ENCODE measurements at places on chromosomes 3 and 15.

GRCh38 chr3:105274536-105274935 lies 92.2 kb upstream of the ALCAM start:
- H3K27me3 ChIP-seq: no peaks in the 10 kb centered on the region
- H3K4me3 ChIP-seq: no peak overlapping the region
- H3K36me3 ChIP-seq: no peaks in the 10 kb centered on the region
- no peaks in the 10 kb centered on the region for H3K4me1 ChIP-seq
- no peak overlapping the region for H3K27ac ChIP-seq
- DNase-seq: no peak

GRCh38 chr15:93466380-93466779 lies 377.4 kb upstream of the RGMA start:
- DNase-seq: no peak
- H3K4me3 ChIP-seq: no peak overlapping the region
- no peaks in the 10 kb centered on the region for H3K36me3 ChIP-seq
- no peaks in the 10 kb centered on the region for H3K27me3 ChIP-seq

GRCh38 chr15:85312929-85313331 lies 67.5 kb upstream of the AKAP13 start:
- peak; percentile 42 for DNase-seq
- no peak overlapping the region for H3K4me3 ChIP-seq
- no peaks in the 10 kb centered on the region for H3K36me3 ChIP-seq
- H3K27me3 ChIP-seq: no peaks in the 10 kb centered on the region
- H3K4me1 ChIP-seq: no peaks in the 10 kb centered on the region
- no peak overlapping the region for H3K27ac ChIP-seq

DNA sequence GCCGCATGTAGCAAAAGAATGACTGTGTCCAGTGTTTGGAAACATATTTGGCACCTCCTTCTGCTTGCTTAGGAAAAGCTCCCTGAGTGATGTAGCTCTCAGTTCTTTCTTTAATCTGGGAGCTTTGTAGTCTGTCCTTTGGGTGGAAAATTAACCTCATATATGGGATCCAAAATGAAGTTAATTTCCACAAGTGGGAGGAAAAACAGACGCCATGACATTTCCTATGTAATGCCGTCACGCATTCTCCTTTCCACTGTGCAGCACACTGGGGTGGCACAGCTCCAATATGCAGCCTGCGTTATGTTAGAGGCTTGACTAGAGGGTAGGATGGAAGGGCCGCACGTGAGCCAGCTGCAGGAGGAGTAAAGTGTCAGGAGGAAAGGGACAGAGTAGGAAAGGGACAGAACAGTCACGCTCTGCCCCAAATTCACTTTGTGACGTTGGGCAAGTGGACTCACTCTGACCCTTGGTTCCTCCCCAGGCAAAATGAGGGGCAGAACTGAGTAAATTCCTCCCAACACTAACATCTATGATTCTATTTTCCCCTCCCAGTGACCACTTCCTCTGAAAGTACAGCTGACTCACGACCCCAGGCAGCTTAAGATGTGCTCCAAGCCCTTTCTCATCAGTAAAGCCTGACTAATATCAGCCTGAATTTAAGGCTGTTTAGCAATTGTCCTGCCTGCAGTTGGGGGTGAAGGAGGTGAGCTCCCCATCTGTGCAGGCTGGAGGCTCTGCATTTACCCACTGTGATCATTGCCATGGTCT lies 176.5 kb upstream of the PFN2 start:
- H3K4me1 ChIP-seq: no peaks in the 10 kb centered on the region
- no peaks in the 10 kb centered on the region for H3K27me3 ChIP-seq
- H3K27ac ChIP-seq: no peak overlapping the region

DNA sequence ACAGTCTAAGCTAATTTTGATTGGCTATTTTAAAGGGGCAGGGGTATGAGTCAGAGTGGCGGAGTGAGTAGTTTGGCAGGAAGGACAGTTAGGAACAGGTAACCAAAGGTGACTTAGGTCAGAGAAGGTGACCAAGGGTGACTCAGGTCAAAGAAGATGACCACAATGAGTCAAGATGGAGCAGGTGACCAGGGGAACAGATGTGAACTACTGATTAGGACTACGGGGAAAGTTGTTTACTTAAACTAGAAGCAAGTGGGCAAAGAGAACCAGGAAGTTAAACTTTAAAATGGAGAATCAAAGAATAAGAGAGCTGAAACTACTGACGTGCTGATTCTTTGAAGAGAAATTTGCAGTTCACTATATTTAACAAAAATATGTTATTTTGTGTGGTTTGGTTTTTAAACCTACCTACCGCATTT lies 14.1 kb upstream of the CA12 start:
- DNase-seq: no peak
- H3K4me1 ChIP-seq: no peaks in the 10 kb centered on the region
- no peak overlapping the region for H3K4me3 ChIP-seq
- no peaks in the 10 kb centered on the region for H3K27me3 ChIP-seq
- H3K36me3 ChIP-seq: no peaks in the 10 kb centered on the region

- no peak for DNase-seq
- H3K4me1 ChIP-seq: no peaks in the 10 kb centered on the region
These were observed 52.8 kb upstream of the TBC1D5 start for GRCh38 chr3:17795280-17795679.

GRCh38 chr15:32663671-32664070 lies 22.2 kb downstream of the SCG5 start:
- H3K36me3 ChIP-seq: no peaks in the 10 kb centered on the region
- no peak for DNase-seq
- H3K27me3 ChIP-seq: no peaks in the 10 kb centered on the region
- no peaks in the 10 kb centered on the region for H3K4me1 ChIP-seq
- H3K4me3 ChIP-seq: no peak overlapping the region

DNA sequence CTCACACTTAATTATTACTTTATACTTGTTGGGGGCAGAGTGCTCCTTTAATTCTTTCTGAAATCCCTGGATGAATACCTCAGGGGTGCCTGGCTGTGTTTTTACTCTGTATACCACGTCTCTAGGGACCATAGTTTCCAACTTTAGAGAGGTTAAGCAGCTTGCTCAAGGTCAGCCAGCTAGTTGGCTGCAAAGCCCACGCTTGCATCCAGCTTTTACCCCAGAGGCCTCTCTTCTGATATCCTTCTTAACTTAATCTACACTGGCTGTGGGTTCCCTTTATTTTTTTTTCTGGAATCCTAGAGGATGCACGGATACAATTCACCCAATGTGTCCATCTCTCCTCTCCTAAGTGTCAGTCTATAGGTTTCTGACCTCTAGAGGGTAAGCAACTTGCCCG lies 1.4 kb downstream of the PDZRN3 start:
- H3K27ac ChIP-seq: no peak overlapping the region
- H3K36me3 ChIP-seq: no peaks in the 10 kb centered on the region
- no peak for DNase-seq

DNA sequence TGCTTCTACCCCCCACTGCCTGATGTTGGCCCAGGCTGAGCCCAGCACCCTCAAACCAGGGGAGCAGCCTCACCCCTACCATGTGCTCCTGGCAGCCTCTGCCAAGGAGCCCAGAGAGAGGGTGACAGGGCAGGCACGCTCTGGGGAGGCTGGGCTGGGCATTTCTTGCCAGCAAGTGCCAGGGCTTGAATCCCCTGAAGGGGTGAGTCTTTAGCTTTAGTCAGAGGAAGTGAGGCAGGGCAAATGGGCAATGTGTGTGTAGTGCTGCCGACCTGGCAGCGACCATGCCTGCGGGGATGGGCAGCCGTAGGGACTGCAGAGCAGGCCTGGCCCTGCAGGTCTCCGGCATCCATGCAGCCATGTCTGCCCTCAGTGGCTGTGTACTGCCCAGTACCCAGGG lies 18.1 kb downstream of the DUSP7 start:
- no peak overlapping the region for H3K27ac ChIP-seq
- H3K36me3 ChIP-seq: no peaks in the 10 kb centered on the region
- no peak overlapping the region for H3K4me3 ChIP-seq
- H3K4me1 ChIP-seq: no peaks in the 10 kb centered on the region

- peaks cover 89% of the 10 kb centered on the region for H3K36me3 ChIP-seq
- no peaks in the 10 kb centered on the region for H3K4me1 ChIP-seq
- H3K4me3 ChIP-seq: no peak overlapping the region
- no peak overlapping the region for H3K27ac ChIP-seq
These were observed 53.0 kb downstream of the ECT2 start for GRCh38 chr3:172803489-172803888.

GRCh38 chr15:68389936-68390817 lies 41.8 kb downstream of the ITGA11 start:
- H3K4me3 ChIP-seq: no peak overlapping the region
- H3K36me3 ChIP-seq: no peaks in the 10 kb centered on the region
- no peaks in the 10 kb centered on the region for H3K27me3 ChIP-seq
- peak; percentile 60 for DNase-seq

DNA sequence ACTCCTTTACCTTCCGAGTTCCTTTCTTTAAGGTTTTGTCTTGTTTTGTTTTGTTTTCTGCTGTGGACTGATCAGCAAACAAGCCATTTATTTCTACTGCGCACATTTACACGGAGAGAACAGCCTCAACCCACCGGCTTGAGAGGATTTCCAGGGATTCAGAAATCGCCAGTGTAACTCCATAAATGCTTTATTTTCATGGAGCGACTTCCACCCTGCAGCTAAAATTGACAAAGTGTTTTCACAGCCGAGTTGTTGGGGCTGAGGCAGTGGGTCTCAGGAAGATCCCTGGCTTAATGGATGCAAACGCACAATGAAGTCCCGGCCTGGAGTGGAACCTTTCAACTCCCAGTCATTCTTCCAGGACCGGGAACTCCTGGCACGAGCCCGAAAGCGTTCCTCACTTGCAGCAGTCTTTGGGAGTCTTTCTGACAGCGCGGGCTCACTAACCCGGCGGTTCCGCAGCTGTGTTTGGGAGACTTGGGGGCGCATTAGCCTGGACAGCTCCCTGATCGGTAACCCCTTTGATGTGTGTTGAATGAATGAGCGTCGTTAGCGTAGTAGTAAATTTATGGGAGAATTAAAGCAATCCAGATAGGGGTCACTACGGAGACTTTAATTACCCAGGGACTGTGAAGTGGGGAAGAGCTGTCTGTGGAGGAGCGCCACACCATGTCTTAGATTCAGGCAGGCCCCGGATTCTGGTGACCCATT lies 785 bp upstream of the MYRIP start:
- H3K4me3 ChIP-seq: no peak overlapping the region
- peak; percentile 3 for DNase-seq
- no peak overlapping the region for H3K27ac ChIP-seq
- H3K27me3 ChIP-seq: peaks cover 45% of the 10 kb centered on the region
- no peaks in the 10 kb centered on the region for H3K36me3 ChIP-seq

DNA sequence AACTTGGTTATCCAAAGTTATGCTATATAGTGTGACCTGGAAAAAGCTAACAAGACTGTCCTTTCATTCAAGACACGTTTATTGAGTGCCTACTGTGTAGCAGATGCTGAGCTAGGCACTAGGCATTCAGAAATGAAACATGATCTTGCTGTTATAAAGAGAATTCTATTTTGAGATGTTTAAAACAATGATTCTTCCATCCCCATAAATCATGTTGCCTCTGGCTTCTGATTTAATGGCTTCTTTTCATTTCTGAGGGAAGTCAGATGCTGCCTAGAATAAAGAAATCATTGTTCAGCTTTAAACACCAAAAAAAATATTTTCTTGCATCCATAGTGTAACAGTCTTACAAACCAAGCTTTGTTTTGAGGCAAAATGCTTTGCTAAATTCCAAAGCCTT lies 620.9 kb upstream of the UBE2E2 start:
- H3K27me3 ChIP-seq: no peaks in the 10 kb centered on the region
- no peak overlapping the region for H3K4me3 ChIP-seq

- no peaks in the 10 kb centered on the region for H3K4me1 ChIP-seq
- DNase-seq: no peak
- H3K27ac ChIP-seq: no peak overlapping the region
- H3K27me3 ChIP-seq: no peaks in the 10 kb centered on the region
- H3K36me3 ChIP-seq: no peaks in the 10 kb centered on the region
These were observed 77.0 kb upstream of the IL12A start for GRCh38 chr3:159911664-159912037.

- peak; percentile 8 for DNase-seq
- peaks cover 72% of the 10 kb centered on the region for H3K4me1 ChIP-seq
- no peaks in the 10 kb centered on the region for H3K27me3 ChIP-seq
These were observed 13.7 kb downstream of the NR2F2 start for GRCh38 chr15:96344060-96344705.

DNA sequence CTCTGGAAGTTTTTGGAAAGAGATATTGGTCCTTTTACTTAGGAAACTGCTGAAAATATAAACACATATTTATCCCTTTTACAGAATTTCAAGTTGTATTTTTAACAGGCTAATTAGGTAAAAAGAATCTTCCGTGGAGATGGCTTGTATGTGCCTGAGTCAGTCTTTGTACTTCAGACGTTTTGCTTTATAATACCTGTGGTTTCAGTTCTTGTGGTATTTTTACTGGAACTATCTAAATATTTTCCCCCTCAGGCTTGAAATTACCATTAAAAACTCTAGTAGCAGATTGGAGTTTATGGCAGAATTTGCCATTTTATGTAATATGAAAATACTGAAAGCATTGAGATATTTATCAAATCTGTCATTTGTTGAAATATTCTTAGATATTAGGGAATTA lies 151.6 kb upstream of the CGNL1 start:
- H3K36me3 ChIP-seq: no peaks in the 10 kb centered on the region
- peak overlapping the region; percentile 13 for H3K4me3 ChIP-seq
- no peak for DNase-seq
- H3K27me3 ChIP-seq: no peaks in the 10 kb centered on the region
- peak overlapping the region; percentile 43 for H3K27ac ChIP-seq
- peaks cover 63% of the 10 kb centered on the region for H3K4me1 ChIP-seq

DNA sequence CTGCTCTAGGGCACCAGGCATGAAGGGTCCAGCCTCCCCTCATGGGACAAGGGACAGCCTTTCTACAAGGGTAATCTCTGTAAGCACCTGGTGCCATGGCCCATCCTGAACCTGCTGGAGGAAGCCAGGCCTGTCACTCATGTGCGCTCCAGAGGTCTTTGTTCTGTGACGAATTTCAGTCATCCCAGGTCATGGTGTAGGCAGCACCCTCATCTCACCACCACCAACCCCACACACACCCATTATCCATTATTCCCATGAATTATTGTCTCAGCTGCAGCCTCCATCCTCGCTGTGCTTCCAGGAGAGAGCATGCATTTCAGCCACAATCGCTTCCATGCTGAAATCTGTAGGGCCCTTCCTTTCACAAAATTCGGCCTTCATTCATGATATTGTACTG lies 419.3 kb downstream of the EPHB1 start:
- no peaks in the 10 kb centered on the region for H3K4me1 ChIP-seq
- no peak overlapping the region for H3K27ac ChIP-seq
- H3K27me3 ChIP-seq: no peaks in the 10 kb centered on the region

DNA sequence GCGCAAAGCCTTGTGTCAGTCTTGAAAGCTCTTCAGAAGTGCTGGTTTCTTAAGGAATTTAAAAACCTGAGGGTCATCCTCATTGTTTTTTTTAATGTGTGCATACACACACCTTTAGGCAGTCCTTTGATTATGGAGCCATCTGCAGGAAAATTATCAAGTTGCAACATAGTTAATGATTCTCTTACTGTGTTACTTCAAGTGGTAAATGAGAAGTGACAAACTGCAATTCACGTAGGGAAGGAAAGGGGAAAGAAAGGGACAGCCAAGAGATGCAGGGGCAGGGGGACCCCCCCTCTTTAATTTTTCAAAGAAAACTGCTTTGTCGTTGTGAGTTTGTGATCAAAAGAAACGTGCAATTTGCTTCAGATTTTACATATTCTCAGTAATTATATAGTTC lies 162.4 kb upstream of the CGNL1 start:
- H3K4me1 ChIP-seq: peaks cover 74% of the 10 kb centered on the region
- H3K36me3 ChIP-seq: no peaks in the 10 kb centered on the region
- H3K27me3 ChIP-seq: no peaks in the 10 kb centered on the region
- H3K4me3 ChIP-seq: peak overlapping the region; percentile 18
- DNase-seq: peak; percentile 85
- peak overlapping the region; percentile 54 for H3K27ac ChIP-seq

- no peaks in the 10 kb centered on the region for H3K4me1 ChIP-seq
- H3K4me3 ChIP-seq: no peak overlapping the region
- H3K27me3 ChIP-seq: no peaks in the 10 kb centered on the region
- no peaks in the 10 kb centered on the region for H3K36me3 ChIP-seq
- no peak for DNase-seq
- H3K27ac ChIP-seq: no peak overlapping the region
These were observed 19.6 kb downstream of the PLXND1 start for GRCh38 chr3:129586746-129587430.

All from A673 (cell line).